Mesothelial cell of epicardium (in vitro differentiated cells): ENCODE measurements at places on chromosomes 13 and 19.

- DNase-seq: no peak
- peaks cover 21% of the 10 kb centered on the region for H3K4me1 ChIP-seq
- H3K27ac ChIP-seq: no peak overlapping the region
- no peaks in the 10 kb centered on the region for H3K36me3 ChIP-seq
- H3K27me3 ChIP-seq: peaks cover 12% of the 10 kb centered on the region
Measured at GRCh38 chr13:28438067-28438466, 56.9 kb downstream of the FLT1 start.

GRCh38 chr13:25798998-25799397 is 252.8 kb downstream of the SHISA2 start:
- no peak overlapping the region for H3K4me3 ChIP-seq
- peaks cover 2% of the 10 kb centered on the region for H3K36me3 ChIP-seq
- H3K27me3 ChIP-seq: no peaks in the 10 kb centered on the region
- no peak for DNase-seq
- no peak overlapping the region for H3K27ac ChIP-seq

GRCh38 chr19:17510220-17510993 is 1.0 kb upstream of the PGLS start:
- H3K27ac ChIP-seq: peak overlapping the region; percentile 98
- DNase-seq: no peak
- H3K4me1 ChIP-seq: peaks cover 21% of the 10 kb centered on the region
- no peaks in the 10 kb centered on the region for H3K27me3 ChIP-seq
- H3K36me3 ChIP-seq: peaks cover 4% of the 10 kb centered on the region
- H3K4me3 ChIP-seq: peak overlapping the region; percentile 89

DNA sequence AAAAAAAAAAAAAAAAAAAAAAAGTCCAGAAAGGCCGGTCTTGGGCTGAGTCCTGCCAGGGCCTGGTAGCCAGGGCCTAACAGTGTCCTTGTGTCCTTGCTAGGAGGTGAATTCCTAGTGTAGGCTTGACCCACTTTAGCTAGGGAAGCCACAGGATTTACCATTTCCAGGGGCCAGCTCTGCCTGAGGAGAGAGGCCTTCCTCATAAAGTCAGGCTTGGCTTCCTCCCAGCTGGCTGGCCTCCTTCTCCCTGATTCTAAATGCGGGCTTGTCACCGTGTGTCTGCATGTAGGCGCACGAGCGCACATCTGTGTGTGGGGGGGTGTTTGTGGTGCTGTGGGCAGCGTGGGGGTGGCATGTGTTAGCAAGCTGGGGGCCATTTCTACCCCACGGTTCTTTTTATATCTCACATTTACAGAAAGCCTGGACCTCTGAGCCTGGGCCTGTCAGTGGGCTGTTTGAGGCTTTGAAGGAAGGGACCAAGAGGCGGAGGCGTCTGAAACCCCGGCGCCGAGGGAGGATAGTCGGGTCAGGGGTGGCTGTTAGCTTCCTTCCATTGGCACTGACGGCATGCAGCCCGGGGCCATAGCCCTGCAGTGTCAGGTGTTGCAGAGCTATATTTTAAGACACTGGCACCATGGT is 31.7 kb downstream of the IER2 start:
- H3K27me3 ChIP-seq: no peaks in the 10 kb centered on the region
- peaks cover 18% of the 10 kb centered on the region for H3K4me1 ChIP-seq
- peak; percentile 43 for DNase-seq
- peak overlapping the region; percentile 85 for H3K27ac ChIP-seq

DNA sequence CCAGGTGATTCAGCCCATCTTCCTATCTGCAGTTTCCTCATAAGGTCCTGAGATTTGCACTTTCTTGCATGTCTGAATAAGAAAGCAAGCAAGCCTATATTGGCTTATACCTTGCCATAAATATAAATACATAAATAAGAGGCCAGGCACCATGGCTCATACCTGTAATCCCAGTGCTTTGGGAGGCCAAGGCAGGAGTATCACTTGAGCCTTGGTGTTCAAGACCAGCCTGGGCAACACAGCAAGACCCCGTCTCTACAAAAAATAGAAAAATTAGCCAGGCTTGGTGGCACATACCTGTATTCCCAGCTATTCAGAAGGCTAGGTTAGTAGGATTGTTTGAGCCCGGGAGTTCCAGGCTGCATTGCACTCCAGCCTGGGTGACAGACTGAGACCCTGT is 5.5 kb upstream of the GPATCH1 start:
- H3K36me3 ChIP-seq: no peaks in the 10 kb centered on the region
- no peak overlapping the region for H3K27ac ChIP-seq
- no peak overlapping the region for H3K4me3 ChIP-seq
- H3K4me1 ChIP-seq: peaks cover 7% of the 10 kb centered on the region
- DNase-seq: no peak
- H3K27me3 ChIP-seq: no peaks in the 10 kb centered on the region

GRCh38 chr19:2054763-2055162 is 3.7 kb upstream of the MKNK2 start:
- peak overlapping the region; percentile 64 for H3K27ac ChIP-seq
- H3K4me1 ChIP-seq: peaks cover 23% of the 10 kb centered on the region
- no peaks in the 10 kb centered on the region for H3K36me3 ChIP-seq
- H3K4me3 ChIP-seq: no peak overlapping the region
- DNase-seq: no peak

GRCh38 chr13:112510987-112511685 is 76.8 kb downstream of the TUBGCP3 start:
- no peak for DNase-seq
- peaks cover 24% of the 10 kb centered on the region for H3K36me3 ChIP-seq
- no peak overlapping the region for H3K4me3 ChIP-seq
- peaks cover 4% of the 10 kb centered on the region for H3K4me1 ChIP-seq
- no peaks in the 10 kb centered on the region for H3K27me3 ChIP-seq

- H3K27me3 ChIP-seq: no peaks in the 10 kb centered on the region
- H3K4me1 ChIP-seq: peaks cover 4% of the 10 kb centered on the region
- no peak overlapping the region for H3K27ac ChIP-seq
- no peak overlapping the region for H3K4me3 ChIP-seq
- no peaks in the 10 kb centered on the region for H3K36me3 ChIP-seq
Measured at GRCh38 chr13:35906636-35907035, 224.5 kb downstream of the DCLK1 start.

GRCh38 chr13:111566567-111566966 is 246.1 kb downstream of the TEX29 start:
- H3K4me3 ChIP-seq: no peak overlapping the region
- no peak overlapping the region for H3K27ac ChIP-seq
- no peaks in the 10 kb centered on the region for H3K36me3 ChIP-seq
- H3K4me1 ChIP-seq: no peaks in the 10 kb centered on the region
- H3K27me3 ChIP-seq: peaks cover 23% of the 10 kb centered on the region
